ENCODE measurements at places on chromosomes 4 and X. TPM values are rescaled to one million over a fixed set of nuclear protein-coding genes. Genes with fewer than 3 reads are reported as not detected.

Gene PGAM4
- not detected for polyA plus RNA-seq

Gene ASB12
- 24.3 TPM for polyA plus RNA-seq

Gene KIT
- polyA plus RNA-seq = 7.6 TPM

Gene DHRSX
- 18.3 TPM for polyA plus RNA-seq

Gene RAB39B
- 0.40 TPM for polyA plus RNA-seq

Gene SYTL4
- 5.8 TPM for polyA plus RNA-seq

Gene ARAP2
- 1.4 TPM for polyA plus RNA-seq

Gene AMOT
- polyA plus RNA-seq = 39.0 TPM

Gene REELD1
- polyA plus RNA-seq = 0.17 TPM

Gene CXorf51A
- not detected for polyA plus RNA-seq

Gene TLR6
- polyA plus RNA-seq = 1.4 TPM

Gene BBS7
- 13.3 TPM for polyA plus RNA-seq

Gene TKTL2
- polyA plus RNA-seq = not detected

Gene CYTL1
- polyA plus RNA-seq = 5.6 TPM

Gene CENPVL2
- polyA plus RNA-seq = not detected

Gene MAOB
- 0.35 TPM for polyA plus RNA-seq

Gene PROM1
- 44.6 TPM for polyA plus RNA-seq

Gene PFKFB1
- 1.1 TPM for polyA plus RNA-seq

Gene CHIC1
- 7.7 TPM for polyA plus RNA-seq

Gene CXXC4
- 2.6 TPM for polyA plus RNA-seq

Gene TMPRSS11A
- 0.12 TPM for polyA plus RNA-seq

Gene NUP54
- polyA plus RNA-seq = 32.4 TPM

Gene GAGE12J
- polyA plus RNA-seq = not detected

Gene ABCG2
- 3.0 TPM for polyA plus RNA-seq

Gene ZDHHC15
- 3.4 TPM for polyA plus RNA-seq

Measured in hindlimb muscle (tissue), 1 donor.